ENCODE measurements at places on chromosomes 5 and 9. TPM values are rescaled to one million over a fixed set of nuclear protein-coding genes. Genes with fewer than 3 reads are reported as not detected.

Gene BRINP1
- total RNA-seq = not detected

GRCh38 chr5:161165998-161166660, 314.1 kb upstream of the ATP10B start:
- H3K4me1 ChIP-seq = no peaks in the 10 kb centered on the region
- no peak overlapping the region for H3K27ac ChIP-seq
- DNase-seq = no peak
- H3K4me3 ChIP-seq = no peak overlapping the region

DNA sequence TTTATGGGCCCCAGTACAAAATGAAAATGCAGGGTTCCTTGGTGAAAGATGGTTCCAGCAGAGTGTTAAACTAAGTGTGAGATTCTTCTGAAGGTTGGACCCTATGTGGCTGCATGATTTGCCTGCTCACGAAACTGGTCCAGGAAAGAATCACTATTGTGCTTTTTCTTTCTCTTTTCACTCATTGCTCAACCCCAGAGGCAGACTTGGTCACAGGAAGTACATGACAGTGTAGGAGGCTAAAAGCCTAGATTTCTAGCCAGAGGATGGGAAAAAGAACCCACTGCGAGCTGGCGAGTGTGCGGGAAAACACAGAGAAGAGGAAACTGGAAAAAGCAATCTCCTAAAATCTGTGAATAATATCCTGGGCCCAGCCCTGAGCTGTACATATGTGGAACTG, 18.6 kb downstream of the SLC36A2 start:
- DNase-seq = no peak
- H3K27ac ChIP-seq = no peak overlapping the region
- H3K27me3 ChIP-seq = no peaks in the 10 kb centered on the region
- H3K36me3 ChIP-seq = no peaks in the 10 kb centered on the region
- H3K4me1 ChIP-seq = no peaks in the 10 kb centered on the region

- H3K27me3 ChIP-seq = no peaks in the 10 kb centered on the region
- H3K36me3 ChIP-seq = no peaks in the 10 kb centered on the region
- no peaks in the 10 kb centered on the region for H3K4me1 ChIP-seq
- no peak for DNase-seq
- H3K27ac ChIP-seq = no peak overlapping the region
These were observed 139.8 kb downstream of the APBA1 start for GRCh38 chr9:69532396-69532795.

- no peaks in the 10 kb centered on the region for H3K36me3 ChIP-seq
- H3K27ac ChIP-seq = no peak overlapping the region
- H3K4me3 ChIP-seq = no peak overlapping the region
- DNase-seq = no peak
- H3K27me3 ChIP-seq = no peaks in the 10 kb centered on the region
These were observed 281.9 kb downstream of the GAS1 start for GRCh38 chr9:86665416-86665815.
